Amniotic stem cell (primary cell): ENCODE measurements at places on chromosomes 13 and 19.

DNA sequence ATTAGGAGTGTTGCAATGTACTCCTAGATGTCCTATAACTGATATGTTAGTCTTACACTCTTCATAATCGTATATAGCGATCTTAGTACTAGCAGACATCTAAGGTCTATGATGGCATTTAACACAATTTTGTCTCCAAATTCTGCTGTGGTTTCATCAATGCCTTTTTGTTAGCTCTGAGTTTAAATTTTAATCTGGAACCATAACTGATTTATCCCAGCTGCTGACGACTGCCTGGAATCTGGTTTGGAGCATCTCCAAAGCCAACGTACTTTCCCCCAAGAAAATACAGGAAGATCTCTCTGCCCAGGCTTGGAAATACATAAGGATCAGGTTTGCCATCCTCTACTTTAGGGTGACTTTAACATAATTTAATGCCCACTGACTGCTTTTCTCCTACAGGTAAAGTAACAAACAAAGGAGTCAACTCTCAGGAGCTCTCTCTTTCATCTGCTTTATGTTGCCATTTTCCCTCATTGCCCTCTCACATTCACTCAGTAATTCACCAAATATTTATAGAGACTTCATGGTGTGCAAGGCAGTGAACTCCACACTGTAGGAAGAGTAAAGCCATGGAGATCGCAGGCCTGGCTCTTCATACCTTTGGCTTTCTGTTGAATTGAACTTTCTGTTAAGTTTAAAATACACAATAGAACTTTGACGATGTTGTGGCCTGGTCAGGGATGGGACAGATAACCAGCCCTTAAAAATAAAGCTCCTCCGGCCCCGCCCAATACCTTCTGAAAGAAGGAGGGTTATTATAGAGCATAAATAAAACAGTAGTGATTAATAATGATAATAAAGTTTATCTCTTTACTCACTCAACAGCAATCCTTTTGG is 23.3 kb upstream of the SPART start:
- no peak for DNase-seq

DNA sequence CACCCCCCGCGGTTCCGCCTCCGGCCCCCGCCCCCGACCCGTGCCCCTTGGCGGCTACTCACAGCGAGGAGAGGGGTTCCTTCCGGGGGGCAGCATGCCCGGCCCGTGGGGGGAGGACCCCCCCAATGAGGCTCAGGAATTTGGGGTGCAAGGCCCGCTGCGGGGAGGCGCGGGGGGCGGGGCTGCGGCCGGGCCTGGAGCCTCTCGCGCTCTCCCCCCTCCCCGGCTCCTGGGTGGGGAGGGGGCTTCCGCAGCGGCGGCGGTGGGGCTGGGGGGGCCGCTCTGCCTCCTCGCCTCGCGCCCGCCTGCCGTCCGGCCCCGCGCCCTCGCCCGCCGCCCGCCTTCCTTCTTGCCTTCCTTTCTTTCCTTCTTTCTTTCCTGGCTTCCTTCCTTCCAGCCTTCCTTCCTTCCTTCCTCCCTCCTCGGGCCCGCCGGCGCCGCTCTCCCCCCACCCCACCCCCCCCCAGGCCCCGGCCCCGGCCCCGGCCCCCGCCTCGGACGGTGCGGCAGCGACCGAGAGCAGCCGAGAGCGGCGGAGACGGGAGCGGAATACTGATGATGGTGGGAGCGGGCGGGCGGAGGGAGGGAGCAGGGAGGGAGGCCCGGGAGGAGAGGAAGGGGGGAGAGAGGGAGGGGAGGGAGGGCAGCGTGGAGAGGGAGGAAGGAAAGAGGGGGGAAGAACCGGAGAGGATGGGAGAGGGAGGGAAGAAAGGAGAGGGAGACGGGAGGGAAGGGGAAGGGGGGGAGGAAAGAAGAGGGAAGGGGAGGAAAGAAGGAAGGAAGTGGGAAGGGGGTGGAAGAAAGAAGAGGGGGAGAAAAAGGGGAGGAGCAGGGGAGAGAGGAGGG is at the start of gene LRRC4B:
Gene LRRC4B, minus strand, starts transcription at position 554 of the 846 bp plus-strand sequence. CDS start 19,597 bp downstream, outside the sequence.
- no peak for DNase-seq

DNA sequence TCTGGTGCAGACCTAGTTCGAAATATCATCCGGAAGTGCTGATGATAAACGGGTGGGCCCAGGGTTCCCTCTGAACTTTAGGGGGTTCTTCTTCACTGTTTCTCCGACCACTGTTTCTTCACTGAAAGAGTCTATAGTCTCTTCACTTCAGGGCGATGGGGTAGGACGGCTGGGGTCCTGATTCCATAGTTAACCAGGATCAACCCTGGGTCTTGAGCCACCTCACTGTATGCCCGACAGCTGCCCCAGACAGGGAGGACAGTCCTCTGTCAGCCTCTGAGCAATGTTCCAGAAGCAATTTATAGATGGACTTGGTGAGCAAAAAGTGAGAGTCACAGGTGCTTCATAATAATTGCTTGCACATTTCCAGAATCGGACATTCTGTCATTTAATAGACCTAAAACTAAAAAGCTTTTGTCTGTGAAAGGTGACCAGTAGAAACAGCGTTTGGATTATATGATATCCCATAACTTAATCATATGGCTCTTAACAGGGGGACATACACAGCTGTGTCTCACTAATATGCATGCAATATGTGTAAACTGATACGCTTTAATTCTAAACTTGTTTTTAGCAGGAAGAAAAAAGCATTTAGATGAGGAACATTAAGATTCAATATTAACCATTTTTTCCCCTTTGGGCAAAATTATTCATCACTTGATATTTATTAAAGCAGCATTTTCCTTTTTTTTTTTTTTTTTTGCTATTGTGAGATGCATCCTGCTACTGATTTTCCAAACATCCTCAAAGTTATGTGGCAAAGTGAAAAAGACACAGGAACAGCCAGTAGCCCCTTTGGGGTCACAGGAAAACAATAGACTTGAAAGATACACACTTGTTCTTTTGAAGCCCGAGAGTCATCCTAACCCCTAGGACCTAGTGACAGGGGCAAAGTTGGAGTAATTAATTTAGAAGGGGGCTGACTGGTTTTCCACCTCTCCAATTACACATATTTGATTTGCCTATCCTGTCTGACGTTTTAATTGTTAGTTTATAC is 277.0 kb downstream of the ZNF536 start:
- DNase-seq, result no peak

DNA sequence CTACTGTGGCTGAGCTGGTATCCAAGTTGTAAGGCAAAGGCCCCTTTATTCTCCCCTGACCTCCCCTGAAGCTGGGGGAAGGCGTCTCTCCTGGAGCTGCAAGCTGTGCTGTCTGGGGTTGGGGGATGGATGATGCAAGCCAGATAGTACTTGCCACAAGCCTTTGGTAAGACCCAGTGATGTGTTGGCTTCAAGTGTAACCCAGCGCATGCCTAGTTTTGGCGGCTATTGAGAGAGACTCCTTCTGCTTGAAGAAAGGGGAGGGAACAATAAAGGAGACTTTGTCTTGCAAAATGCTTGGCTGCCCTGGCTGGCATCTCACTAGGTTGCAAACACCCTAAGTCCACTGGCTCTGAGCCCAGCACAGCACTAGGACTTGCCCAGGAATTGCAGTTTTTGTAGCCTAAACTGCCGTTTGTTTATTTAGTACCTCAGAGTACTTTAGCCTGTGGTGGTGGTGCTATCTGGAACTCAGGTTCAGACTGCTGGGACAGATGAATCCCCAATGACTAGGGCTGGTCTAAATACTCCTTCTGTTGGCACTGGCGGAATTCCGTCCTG is 108.2 kb downstream of the TNFSF13B start:
- no peak for DNase-seq

- no peak for DNase-seq
Observed at GRCh38 chr13:102443249-102443648, 41.4 kb upstream of the FGF14 start.

DNA sequence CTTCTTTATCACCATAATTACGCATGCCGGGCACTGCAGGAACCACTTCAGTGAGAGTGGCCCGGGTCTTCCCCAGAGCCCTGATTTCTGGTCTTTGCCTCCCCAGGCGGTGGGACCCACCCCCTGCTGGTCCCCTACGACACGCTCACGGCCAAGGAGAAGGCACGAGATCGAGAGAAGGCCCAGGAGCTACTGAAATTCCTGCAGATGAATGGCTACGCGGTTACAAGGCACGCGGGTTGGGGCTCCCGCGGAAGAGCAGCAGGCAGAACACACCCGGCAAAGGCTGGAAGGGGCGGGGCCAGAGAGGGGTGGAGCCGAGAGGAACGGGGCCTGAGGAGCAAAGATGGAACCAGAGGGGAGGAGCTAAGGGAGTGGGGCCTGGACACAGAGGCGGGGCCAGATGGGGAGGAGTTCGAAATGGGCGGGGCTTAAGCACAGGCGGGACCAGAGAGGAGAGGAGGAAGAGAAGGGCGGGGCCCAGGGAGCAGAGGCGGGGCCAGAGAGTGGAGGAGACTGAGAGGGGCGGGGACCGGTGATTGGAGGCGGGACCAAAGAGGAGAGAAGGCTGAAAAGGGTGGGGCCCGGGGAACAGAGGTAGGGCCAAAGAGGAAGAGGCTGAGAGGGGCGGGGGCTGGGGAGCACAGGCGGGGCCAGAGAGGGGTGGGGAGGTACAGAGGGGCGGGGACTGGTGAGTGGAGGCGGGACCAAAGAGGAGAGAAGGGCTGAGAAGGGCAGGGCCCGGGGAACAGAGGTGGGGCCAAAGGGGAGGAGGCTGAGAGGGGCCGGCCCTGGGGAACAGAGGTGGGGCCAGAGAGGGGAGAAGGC is 73.4 kb downstream of the RYR1 start:
- no peak for DNase-seq

DNA sequence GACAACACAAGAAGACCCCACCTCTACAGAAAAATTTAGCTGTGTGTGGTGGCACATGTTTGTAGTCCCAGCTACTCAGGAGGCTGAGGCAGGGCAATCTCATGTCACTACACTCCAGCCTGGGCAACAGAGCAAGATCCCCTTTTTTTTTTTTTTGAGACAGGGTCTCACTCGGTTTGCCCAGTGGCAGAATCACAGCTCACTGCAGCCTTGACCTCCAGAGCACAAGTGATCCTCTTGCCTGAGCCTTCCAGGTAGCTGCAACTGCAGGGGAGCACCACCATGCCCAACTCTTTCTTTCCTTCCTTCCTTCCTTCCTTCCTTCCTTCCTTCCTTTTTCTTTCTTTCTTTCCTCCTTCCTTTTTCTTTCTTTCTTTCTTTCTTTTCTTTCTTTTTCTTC is 4.2 kb upstream of the CLEC4G start:
- DNase-seq, result no peak

- DNase-seq, result no peak
Observed at GRCh38 chr13:100525453-100526317, 62.9 kb downstream of the GGACT start.

GRCh38 chr19:58305932-58306323 is 751 bp downstream of the ERVK3-1 start:
- no peak for DNase-seq

DNA sequence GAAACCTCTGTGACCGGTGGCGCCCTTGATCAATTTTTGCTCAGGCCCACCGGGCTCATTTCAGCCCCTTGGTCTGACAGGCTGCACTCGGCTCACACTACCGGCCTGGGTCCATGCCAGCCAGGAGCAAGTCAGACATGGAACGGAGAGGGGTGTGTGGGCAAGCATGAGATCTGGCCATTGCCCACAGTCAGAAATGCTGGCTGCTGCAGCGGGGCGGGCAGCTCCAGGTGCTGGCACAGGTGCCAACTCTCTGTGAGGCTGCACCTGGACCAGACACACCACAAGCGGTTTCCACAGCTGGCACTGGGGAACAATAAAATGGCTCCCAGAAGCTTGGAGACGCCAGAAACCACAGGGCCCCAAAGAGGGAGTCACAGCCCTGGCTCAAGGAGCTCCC is 43.6 kb upstream of the LPAR6 start:
- no peak for DNase-seq

GRCh38 chr19:17331045-17331558 is 3.6 kb downstream of the ANO8 start:
- DNase-seq, result no peak

GRCh38 chr13:33033051-33033812 is 17.0 kb downstream of the KL start:
- DNase-seq, result no peak

- DNase-seq, result no peak
Observed at GRCh38 chr19:49775742-49776370, 9.1 kb downstream of the AP2A1 start.

- DNase-seq, result no peak
Observed at GRCh38 chr19:2080336-2080988, 15.7 kb downstream of the MOB3A start.

DNA sequence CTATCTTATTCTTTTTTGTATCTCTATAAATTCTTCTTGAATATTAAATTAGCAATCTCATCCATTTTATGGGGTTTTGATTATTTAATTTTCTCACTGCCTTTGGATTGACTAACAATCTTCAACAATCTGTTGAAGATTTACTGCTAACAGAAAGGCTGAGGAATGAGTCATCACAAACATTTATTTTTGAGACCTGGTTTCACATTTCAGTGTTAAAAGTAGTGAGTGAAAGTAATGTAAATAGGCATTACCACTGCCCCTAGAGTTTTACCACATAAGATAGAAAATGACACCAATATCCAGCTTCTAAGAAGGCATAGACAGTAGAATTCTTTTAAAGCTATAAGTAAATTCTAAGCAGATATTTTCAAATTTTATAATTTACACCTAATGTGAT is 472.8 kb downstream of the OLFM4 start:
- no peak for DNase-seq

- no peak for DNase-seq
Observed at GRCh38 chr19:50311723-50312635, 17.2 kb downstream of the KCNC3 start.

- no peak for DNase-seq
Observed at GRCh38 chr13:77503398-77503797, 32.1 kb upstream of the SCEL start.

DNA sequence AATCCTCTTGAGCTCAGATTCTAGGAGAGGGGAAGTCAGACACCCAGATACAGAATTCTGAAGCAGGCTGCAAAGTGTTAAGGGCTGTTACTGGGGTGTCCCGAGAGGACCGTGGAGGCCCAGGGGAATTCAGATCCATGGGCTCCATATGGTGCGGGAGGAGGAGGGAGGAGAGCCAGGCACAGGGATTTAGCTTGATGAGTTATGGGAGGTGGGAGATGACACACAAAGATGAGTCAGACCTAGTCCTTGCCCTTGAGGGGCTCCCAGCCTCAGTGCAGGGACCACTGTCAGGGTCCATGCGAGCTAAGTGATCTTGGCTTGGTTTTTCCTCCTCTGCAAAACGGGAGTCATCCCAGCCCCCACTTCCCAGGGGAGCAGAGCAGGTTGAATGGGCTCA is 14.4 kb upstream of the GIPR start:
- no peak for DNase-seq

- no peak for DNase-seq
Observed at GRCh38 chr19:55656552-55656951, 1.7 kb downstream of the U2AF2 start.

- no peak for DNase-seq
Observed at GRCh38 chr13:75076476-75076875, 405.5 kb downstream of the TBC1D4 start.
